CD4-positive, alpha-beta T cell treated with Interleukin-17A for 1 hour (primary cell): ENCODE measurements at places on chromosomes 5 and 9.

- DNase-seq = no peak
Observed at GRCh38 chr5:54832045-54832444, 153.3 kb downstream of the ESM1 start.

GRCh38 chr9:33106827-33107621, 30.6 kb upstream of the SMU1 start:
- no peak for DNase-seq

GRCh38 chr9:109923806-109924205, 143.8 kb downstream of the PALM2AKAP2 start:
- no peak for DNase-seq

- DNase-seq = peak; percentile 25
Observed at GRCh38 chr9:89277454-89277853, 33.5 kb upstream of the CKS2 start.
